ENCODE measurements at places on chromosomes 3 and 15.

DNA sequence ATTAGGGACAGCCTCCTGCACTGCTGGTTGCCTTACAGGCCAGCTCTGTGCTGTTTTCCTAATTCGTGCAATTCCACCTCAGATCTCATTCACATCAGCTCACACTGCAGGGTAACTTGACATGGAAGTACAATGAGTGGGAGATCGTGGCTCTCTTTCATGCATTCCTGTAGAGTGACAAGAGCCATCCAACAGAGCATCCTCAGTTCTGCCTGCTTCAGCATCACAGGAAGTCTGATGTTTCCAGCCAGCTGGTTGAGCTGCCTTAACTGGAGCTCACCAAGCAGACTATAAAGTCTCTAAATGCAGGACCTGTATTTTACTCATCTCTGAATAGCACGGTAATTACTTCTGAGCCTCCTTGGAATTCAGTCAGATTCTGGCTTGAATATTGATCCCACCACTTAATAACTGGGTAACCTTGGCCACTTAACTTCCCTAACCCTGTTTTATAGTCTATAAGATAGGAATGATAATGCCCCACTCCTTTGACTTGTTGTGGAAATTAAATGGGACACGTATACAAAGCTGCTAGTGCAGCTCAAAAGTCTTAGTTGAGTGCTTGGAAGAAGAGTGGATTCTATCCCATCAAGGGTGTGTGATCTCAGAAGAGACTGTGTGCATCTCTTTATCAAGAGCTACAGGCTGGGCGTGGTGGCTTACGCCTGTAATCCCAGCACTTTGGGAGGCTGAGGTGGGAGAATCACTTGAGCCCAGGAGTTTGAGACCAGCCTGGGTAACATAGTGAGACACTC is 1.4 kb upstream of the DIS3L start:
- no peak for DNase-seq

DNA sequence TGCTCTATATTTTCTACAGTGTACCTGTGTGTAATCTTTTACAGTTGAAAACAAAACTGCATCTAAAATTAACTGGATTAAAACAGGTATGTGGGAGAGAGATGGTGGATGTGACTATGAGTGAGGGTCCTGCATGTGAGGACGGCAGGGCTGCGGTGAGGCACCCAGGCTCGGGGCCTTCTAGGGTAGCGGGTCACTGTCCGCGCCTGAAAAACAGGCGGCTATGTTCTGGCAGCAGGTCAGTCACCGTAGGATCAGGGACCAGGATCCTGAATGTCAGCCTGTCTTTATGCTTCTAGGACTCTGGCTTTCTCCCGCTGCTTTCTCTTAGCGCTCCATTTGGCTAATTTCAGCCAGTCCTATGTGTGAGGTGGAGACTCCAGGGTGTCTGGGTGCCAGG is 12.6 kb downstream of the TMEM40 start:
- no peak for DNase-seq

DNA sequence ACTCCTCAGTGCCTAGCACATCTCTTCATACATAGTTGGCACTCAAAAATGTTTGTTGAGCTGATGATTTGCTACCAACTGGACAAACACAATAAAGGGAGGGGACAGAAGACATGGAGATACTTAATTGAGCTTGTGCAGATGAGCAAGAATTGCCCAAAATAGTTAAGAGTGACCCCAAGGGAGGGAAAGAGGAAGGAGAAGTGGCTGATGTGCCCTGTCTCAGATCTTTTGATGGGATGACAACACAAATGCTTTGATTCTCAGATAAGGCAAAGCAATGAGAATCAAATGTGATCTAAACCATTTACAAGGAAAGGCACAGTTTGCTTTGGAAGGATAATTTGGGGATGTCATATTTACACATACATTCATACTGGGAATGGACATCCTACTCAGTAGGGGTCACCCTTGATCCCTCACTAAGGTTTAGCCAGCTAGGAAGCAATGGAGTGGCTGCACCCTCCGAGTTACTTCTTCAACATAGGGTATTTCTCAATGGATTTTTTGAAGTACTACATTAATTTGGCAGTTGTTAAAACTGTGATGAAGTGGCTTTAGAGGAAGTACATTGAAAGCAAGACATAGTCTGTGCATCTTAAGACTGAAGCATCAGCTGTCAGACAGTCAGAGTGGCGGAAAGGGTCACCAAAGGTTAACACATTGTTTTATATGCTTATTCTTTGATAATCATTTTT is 21.9 kb upstream of the SSR3 start:
- peak; percentile 38 for DNase-seq

DNA sequence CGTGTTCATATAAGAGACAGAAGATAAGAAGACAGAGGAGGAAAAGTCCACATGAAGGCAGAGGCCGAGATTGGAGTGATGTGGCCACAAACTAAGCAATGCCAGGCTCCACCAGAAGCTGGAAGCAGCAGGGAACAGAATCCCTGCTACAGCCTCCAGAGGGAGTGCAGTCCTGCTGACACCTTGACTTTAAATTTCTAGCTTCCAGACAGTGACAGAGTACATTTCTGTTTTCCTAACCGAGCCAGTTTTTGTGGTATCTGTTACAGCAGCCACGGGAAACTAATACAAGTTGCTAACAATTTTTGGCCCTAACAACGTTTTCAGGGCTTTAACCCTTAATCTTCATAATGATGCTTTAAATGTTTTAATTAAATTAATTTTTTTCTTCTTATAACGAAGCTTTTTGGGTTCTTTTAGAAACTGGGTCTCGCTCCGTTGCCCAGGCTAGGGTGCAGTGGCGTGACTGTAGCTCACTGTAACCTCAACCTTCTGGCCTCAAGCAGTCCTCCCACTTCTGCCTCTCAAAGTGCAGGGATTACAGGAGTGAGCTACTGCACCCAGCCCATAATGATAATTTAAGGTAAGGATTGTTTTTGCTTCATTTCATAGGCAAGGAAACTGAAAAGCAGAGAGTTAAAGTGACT is 202.3 kb upstream of the PROK2 start:
- no peak for DNase-seq

- DNase-seq = peak; percentile 68
Observed at GRCh38 chr3:119562307-119562961, 3.0 kb upstream of the CD80 start.

DNA sequence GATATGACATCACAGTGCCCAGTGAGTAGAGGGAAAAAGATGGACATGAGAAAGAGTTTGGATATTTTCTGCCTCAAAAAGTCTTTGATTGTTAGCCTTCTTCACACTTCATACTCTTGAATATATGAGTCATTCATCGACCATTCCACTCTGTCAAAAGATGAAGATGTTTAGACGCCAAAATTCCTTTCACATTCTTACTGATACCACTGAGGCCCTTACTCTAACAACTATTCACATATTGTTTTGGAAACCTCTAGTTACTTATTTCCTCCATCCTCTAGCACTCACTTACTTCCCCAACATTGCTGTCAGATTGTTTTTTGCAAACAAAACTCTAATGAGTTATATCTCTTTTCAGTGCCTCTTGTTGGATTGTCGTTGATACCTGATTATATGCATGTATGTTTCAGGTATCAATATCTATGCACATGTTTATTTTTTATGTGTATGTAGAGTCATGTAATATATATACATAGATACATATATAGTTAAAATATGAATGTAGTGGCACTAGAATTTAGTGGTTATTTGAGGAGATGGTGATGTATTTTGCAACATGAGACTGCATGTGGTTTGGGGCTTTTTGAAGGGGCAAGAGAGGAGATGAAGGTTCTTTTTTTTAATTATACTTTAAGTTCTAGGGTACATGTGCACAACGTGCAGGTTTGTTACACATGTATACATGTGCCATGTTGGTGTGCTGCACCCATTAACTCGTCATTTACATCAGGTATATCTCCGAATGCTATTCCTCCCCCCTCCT is 40.0 kb upstream of the OR5H6 start:
- DNase-seq = no peak

DNA sequence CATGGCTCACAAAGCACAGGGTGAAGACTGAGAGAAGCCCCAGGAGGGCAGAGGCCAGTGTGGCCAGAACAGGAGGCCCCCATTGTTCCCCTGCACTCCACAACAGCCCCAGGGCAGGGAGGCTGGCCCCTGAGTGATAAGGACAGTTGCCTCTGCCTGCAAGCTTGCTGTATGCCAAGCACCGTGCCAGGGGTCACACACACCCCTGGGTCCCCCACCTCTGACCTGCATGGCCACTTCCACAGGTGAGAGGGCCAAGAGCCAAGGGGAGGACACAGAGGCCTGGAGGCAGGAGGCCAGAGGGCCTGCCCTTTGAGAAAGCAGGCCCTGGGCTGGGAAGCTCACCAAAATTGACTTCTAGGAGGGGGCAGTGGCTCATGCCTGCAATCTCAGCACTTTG is 23.7 kb downstream of the ATRIP start:
- DNase-seq = no peak

- DNase-seq = no peak
Observed at GRCh38 chr3:192727032-192727847, at the start of gene FGF12. TSS of gene FGF12 (minus strand) at chr3:192727541.
